ENCODE measurements at places on chromosomes 7 and 10.

- no peak for DNase-seq
Measured at GRCh38 chr10:26725837-26726727, 28.6 kb downstream of the PDSS1 start.

GRCh38 chr10:88232983-88233543 is 350.1 kb downstream of the RNLS start:
- DNase-seq = no peak

DNA sequence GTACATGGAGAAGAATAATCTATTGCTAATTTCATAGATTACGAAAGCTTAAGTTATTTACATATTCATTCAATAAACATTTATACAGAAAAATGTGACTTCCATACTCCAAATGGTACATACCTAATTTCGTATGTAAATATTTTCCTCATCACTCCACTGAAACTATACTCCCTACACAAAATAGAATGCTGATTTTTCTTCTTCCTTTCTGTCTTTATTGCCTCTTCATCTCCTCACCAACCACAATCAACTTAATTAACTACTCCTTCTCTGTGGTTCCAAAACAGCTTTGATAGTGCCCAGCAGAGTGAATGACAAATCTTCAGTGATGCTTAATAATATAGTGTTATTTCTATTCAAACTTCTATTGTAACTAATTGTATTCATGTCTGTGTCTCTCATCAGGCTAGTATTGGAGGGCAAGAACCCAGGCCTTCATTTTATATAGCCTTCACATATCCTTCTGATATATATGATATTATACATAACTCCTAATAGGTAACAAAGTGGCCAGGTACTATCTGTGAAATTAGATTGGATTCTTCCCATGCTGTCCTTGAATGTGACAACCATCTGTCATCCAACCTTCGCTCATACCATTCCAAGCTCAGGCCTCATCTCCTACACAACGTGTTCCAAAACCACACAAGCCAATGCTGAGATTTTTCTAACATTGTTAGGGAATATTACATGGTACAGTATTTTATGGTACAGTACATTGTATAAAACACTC is 5.3 kb downstream of the ITGB1 start:
- DNase-seq = no peak

- DNase-seq = no peak
Measured at GRCh38 chr7:101677797-101678479, 48.8 kb upstream of the MYL10 start.

GRCh38 chr7:38217672-38218071 is 39.6 kb downstream of the STARD3NL start:
- no peak for DNase-seq

GRCh38 chr7:116736927-116737715 is 65.1 kb downstream of the MET start:
- no peak for DNase-seq

Measured in activated CD4-positive, alpha-beta T cell treated with anti-CD3 and anti-CD28 coated beads, Interleukin-2, amount 50 U/mL, for 24 hours (primary cell).